ENCODE measurements at places on chromosomes 7 and 10.

DNA sequence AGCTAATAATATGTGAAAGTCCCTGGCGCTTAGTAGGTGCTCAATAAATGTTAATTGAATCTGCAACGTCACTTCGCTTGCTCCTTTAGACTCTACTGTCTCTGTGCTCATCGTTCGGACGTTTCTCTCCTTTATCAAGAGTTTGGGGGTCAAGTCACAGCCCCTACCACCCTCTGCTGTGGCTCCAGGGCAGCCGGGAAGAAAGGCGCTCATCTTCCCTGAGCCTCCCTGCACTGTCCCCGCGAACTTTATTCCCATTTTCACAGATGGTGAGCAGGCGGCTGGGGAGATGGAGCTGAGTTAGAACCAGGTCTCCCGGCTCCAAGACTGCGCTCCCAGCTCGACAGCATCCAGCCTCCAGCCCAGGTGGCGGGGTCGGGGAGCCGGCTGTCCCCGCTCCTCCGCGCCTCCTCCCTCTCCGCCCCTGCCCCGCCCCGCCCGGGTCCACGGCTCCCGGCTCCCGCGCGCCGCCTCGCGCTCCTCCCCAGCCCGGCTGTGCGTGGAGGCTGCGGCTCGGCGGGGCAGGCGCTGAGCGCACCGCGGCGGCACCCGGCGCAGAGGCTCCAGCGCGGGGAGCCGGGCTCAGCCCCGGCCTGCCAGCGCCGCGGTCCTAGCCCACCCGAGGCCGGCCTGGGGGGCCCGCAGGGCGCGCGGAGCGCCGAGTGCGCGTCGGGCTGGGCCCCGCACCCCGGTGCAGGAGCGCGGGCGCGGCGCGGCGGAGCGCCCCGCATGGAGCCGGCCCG lies at the start of gene CLEC2L:
CLEC2L (plus strand) TSS at position 487 of the 743 bp plus-strand sequence; CDS start at position 730, 243 bp downstream.
- DNase-seq, result peak; percentile 37

DNA sequence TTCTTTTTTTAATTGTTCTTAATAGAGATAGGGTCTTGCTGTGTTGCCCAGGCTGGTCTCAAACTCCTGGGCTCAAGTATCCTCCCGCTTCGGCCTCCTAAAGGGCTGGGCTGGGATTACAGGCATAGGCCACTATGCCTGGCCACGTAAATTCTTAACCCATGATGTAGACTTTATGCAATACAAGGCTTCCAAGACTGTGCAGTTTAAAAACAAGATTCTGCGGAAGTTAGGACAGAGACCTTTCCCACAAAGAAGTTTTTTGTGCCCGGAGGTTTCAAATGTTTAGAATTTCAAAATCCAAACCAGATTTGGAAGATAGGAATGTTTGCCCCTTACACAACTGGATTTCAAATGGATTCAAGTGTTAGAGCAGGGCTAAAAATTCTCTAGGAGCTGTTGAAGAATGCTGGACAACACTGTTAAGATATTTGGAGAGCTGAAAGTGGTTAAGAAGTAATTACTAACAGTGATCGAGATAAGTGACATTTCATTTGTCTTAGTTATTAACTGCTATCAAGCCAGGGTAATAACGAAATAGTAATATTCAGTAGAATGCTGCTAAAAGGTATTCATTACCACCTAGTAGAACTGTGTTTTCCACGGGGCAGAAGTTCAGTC lies 7.4 kb downstream of the APBB1IP start:
- no peak for DNase-seq

GRCh38 chr10:24953675-24954074 lies 1.3 kb upstream of the PRTFDC1 start:
- no peak for DNase-seq

DNA sequence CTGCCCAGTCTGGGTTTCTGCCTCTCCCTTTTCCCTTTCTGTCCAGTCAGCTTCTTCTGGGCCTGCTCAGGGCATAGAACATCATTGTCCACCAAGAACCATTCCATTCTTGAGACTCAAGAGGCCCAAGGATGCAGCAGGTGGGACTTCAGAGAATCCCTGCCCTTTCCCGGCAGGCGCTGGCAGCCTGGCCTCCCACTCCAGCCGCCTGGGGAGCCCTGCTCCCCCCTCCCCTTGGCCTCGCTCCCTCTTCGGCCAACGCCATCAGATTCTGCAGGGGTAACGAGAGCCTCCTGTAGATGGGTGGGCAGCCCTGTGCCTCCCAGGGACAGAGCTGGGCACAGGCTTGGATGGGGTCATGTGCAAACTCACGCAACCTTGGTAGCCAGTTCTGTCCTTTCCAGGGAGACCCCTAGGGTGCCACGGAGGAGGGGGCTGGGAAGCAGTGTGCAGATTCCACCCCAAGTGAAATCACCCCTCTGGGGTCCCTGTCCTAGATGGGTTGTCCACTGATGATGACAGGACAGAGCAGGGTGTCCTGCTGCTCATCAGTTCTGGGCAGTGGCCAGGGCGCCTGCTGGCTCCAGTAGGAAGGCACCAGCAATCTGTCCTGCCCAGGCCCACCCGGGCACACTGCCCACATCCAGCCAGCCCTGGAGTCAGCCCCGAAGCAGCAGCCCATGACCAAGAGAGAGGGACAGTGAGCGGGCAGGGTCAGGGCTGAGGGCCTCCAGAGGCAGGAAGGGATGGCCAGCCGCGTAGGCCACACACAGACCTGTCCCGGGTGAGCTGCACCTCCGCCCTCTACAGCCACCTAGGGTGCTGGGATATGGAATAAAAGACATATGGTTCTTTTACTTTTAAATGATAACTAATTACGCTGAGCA lies 47.7 kb downstream of the RASGEF1A start:
- no peak for DNase-seq

- DNase-seq, result peak; percentile 74
Measured at GRCh38 chr7:75762350-75762917, 9.6 kb downstream of the CCL26 start.

DNA sequence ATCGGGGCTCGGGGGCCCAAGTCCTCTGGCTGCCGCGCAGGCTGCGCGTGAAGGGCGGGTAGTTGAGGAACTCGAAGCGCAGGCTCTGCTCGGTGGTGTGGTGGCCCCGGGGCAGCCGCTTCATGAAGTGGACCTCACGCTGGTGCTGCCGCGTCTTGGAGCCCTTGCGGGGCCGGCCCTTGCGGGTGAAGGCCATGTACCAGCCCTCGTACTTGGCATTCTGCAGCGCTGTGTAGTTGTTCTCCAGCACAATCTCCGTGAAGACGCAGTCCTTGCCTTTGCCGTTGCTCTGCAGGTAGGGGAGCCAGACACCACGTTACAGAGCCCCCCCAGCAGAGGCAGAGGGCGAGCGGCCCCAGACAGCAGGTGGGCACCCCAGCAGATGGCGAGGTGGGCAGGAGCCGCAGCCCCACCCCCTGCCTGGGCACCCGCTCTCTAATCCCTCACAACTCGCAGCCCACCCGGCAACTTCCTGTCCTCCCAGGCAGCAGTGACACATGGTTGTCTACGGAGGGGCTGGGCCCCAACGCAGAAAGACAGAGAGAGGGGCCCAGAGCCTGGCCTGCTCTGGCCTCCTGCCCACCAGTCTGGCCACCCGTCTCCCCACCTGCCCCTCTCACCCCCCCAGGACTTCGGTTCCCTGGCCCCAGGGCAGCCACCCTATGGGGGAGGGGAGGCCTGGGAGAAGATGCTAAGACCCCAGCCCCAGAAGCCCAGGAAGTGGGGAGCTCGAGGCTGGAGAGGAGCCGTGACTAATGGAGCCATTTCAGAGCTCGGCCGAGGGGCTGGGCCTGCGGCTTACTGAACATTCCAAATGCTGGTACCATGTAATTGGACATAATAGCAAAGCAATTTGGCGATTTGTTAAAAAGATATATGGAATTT lies 5.3 kb downstream of the FGF8 start:
- DNase-seq, result peak; percentile 8

- DNase-seq, result no peak
Measured at GRCh38 chr10:118256825-118257570, 85.1 kb downstream of the FAM204A start.

- DNase-seq, result no peak
Measured at GRCh38 chr10:35501923-35502322, 103.2 kb upstream of the GJD4 start.

- no peak for DNase-seq
Measured at GRCh38 chr10:19096501-19097073, 48.0 kb downstream of the MALRD1 start.

GRCh38 chr10:126734015-126734414 lies 63.5 kb upstream of the C10orf90 start:
- DNase-seq, result no peak

- DNase-seq, result no peak
Measured at GRCh38 chr10:73759512-73760115, 15.4 kb downstream of the SEC24C start.

- DNase-seq, result no peak
Measured at GRCh38 chr7:31418928-31419327, 78.4 kb upstream of the NEUROD6 start.

DNA sequence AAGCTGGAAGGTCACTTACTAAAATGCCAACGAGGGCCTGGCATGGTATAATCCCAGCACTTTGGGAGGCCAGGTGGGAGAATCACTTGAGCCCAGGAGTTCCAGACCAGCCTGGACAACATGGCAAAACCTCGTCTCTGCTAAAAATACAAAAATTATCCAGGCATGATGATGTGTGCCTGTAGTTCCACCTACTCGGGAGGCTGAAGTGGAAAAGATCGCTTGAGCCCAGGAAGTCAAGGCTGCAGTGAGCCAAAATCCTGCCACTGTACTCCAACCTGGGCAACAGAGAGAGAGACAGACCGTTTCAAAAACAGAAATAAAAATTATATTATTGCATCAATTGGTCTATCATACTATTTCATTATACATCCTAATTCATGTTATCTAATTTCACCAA lies 18.1 kb upstream of the FAM53B start:
- DNase-seq, result no peak

DNA sequence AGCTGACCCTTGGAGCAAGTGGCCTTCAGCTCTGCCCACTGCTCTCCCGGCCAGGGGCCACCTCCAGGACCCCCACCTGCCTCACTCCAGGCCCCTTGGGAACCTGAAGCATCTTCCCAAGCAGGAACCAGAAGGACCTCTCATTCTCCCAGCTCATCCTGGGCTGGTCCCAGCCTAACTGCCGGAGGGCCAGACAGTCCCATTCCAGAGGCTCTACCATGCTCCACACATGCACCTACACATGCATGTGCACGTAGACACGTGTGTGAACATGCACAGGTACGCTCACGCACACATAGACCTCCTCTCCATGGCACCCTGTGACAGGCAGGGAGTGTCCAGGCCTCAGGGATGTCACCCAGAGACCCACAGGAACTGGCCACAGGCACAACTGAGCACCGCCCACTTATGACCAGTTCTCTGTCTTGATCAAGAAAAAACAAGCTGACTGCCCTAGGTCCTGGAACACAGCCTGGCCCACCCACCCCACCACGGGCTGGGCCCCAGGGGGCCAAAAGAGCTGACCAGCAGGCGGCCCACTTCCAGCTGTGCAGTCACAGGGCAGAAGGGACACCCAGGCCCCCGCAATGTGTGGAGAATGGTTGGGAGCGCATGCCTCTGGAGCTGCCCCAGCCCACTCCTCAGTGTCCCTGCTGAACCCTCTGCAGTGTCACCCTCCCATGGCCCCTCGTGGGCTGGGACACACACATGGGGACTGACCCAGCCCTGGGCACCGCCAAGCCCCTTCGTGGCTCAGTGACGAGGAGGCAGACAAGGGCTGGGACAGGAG lies 43.4 kb downstream of the CAMK2B start:
- DNase-seq, result no peak

GRCh38 chr10:14142606-14143250 lies 188.0 kb downstream of the FRMD4A start:
- no peak for DNase-seq

GRCh38 chr7:90232430-90232829 lies 12.5 kb upstream of the CFAP69 start:
- no peak for DNase-seq

- DNase-seq, result no peak
Measured at GRCh38 chr7:125847692-125848091, 918.1 kb upstream of the POT1 start.

DNA sequence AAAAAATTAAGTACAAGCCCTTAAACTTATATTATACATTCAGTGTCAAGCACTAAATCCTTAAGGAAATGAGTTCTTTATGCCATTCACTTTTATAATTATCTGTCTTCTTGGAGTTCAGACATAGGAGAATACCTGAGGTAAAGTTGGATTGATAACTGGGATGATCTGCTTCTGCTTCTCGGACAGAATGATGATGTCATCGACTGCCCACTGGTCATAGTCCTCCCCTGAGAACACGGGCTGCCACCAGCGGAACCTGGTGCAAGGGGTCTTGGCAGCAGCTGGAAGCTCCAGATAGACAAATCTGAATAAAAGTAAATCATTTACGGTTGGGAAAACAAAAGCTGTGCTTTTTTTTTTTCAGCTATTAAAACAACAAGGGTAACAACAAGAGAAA lies 148.2 kb upstream of the SLC26A5 start:
- no peak for DNase-seq

GRCh38 chr7:98021588-98022351 lies 31.8 kb upstream of the OCM2 start:
- peak; percentile 84 for DNase-seq

GRCh38 chr10:62543571-62544355 lies 169.6 kb downstream of the ZNF365 start:
- no peak for DNase-seq

GRCh38 chr7:93036807-93037206 lies 81.0 kb downstream of the SAMD9 start:
- DNase-seq, result no peak

- no peak for DNase-seq
Measured at GRCh38 chr10:129792141-129792540, 171.9 kb downstream of the EBF3 start.

DNA sequence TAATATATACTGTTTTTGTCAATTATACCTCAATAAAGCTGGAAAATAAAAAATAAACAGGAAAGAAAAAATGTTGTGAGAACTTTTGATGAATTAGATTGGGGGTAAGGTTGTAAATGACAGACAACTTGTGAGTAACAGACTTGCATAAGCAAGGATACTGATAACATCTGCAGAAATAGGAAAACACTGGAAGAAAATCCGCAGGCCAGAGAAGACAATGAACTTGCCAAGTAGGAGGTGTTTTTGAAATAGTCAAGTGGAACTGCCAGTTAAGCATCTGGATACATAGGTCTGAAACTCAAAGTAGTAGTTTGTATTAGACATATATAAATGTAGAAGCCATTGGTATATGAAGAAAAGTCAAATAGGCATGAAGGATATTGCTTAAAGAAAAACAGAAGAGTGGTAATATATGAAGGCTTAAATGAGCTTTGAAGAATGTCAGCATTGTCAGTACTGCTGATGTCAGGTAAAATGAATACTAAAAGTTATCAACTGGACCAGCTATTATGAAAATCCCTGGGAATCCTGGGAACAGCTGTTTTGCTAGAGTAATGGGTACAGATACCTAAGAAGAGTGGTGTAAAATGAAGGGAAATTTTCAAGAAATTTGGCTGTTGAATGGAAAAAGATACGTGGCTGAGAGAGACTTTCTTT lies 58.7 kb downstream of the DNAJC1 start:
- DNase-seq, result no peak

- peak; percentile 87 for DNase-seq
Measured at GRCh38 chr7:150903606-150904005, 51.3 kb downstream of the AOC1 start.

DNA sequence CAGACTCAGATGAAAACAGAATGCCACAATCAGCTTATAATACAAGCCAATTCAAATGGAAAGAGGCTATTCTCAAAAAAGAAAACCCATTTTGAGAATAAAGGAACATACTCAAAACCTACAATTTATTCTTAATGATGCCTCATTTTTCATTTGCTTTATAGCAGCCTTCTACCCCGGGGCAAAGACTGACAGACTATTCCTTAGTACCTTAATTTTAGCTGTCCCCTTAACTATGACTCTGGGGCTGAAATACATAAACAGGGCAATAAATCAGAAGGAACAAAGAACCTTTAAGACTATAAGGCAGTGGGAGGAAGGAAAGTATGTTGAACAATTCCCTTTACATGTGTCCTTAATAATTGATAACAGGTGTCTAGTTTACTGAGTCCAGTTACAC lies 76.8 kb downstream of the TMEM106B start:
- no peak for DNase-seq
